ENCODE measurements at places on chromosomes 4 and X. TPM values are rescaled to one million over a fixed set of nuclear protein-coding genes. Genes with fewer than 3 reads are reported as not detected.

DNA sequence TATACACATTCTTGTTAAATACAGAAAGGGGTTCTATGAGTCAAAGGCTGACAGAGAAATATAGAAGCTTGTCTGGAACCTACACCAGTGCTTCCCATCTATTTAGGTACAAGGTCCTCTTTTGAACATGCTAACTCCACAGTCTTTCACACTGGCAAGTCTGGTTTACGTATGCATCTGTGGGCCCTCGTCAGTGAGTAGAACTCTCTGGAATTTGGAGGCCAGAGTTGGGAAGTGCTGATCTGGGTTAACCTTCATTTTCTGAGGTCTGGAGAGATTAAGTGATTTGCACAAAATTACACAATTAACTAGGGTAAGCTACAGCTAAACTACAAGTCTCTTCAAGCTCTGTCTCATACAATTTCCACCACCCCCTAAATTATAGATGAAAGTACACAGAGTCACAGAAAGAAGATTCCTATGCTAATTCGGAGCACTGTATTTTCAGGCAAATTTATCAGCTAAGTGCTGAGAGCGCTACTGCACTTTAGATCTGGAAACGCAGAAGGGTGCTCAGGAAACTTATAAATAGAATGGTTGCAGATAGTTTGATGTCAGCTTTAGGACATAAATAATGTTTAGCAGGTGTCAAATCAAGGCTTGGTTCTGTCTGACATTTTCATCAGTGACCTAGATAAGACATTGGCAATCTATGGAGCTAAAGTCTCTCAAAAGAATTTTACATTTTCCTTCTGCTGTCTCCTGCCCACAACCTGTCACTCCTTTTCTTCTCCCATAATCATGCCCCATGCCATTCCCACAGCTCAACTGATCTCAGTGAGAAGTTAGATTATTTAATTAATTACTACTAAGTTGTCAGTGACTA is 43.0 kb upstream of the PDLIM5 start:
- no peak for DNase-seq

DNA sequence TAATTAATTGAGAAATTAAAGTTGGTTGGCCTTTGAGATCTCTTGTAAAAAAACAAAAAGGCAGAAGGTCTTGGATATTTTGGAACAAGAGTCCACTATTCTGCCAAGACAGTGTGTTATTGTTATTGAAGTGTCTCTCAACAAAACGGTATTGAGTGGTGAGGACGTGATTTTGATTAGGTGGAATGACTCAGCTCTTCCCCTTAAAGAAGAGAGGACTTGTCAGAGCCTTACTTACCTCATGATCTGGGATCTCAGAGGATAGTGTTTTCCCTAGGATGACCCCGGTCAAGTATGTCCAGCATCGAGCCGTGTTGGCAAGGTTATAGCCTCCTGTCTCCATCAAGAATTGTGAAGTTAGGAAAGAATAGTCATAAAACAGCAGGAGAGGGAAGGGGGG is 110.9 kb downstream of the HDAC8 start:
- no peak for DNase-seq

Gene PPEF1
- total RNA-seq, result 1.0 TPM

DNA sequence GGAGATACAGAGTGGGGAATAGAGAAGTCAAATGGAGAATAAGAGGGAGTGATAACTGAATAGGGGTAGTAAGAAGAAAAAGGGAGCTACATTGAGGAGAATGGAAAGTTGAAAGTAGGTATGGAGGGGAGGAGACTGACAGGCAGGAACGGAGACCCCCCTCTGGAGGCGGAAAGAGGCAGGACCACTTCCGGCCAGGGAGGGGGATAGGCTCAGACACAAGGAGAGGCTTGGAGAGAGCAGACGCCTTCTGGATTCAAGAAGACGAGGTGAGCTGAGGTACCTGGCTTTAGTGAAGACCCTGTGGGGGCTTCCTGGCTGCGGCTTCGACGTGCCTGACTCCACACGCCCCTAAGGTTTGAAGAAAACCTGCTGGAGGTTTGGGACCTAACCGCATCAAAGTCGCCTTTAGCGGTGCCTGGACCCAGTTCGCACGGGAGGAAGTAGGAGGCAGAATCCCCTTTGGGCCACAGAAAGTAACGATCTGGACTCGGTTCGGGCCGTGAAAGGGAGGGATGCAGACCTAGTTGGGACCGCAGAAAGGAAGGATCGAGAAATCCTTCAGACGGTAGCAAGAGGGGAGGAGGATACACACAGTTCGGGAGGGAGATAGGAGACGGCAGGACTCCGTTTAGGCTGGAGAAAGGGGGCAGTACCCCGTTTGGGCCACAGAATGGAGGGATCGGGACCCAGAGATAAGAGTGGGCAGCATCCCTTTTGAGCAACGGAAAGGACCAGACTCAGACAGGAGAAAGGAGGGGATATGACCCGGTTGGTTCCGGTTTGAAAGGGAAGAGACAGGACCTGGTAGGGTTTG is at the start of gene TRO:
TSS of gene TRO (plus strand) at position 215 of the 817 bp plus-strand sequence. CDS start 1,423 bp downstream, outside the sequence.
- no peak for DNase-seq

Gene CXCL9
- total RNA-seq, result not detected
